ENCODE measurements at places on chromosomes 12 and 14. TPM values are rescaled to one million over a fixed set of nuclear protein-coding genes. Genes with fewer than 3 reads are reported as not detected.

The GLI1 gene
- 0.69 TPM for total RNA-seq

The CRADD gene
- total RNA-seq, result 19.3 TPM

The ANO4 gene
- total RNA-seq, result not detected

The GCN1 gene
- 171 TPM for total RNA-seq

The RGS6 gene
- not detected for total RNA-seq

The LBHD2 gene
- total RNA-seq, result not detected

The LALBA gene
- total RNA-seq, result not detected

The KCNA5 gene
- total RNA-seq, result not detected

The DTX1 gene
- total RNA-seq, result 5.6 TPM

The HNF1A gene
- total RNA-seq, result not detected

The ENDOU gene
- not detected for total RNA-seq

The TAS2R42 gene
- total RNA-seq, result not detected

The KLHL33 gene
- 0.07 TPM for total RNA-seq
